Mucosa of gallbladder (tissue), 1 donor: ENCODE measurements at places on chromosomes 5 and 9.

- no peak for DNase-seq
These were observed 82.3 kb downstream of the CRB2 start for GRCh38 chr9:123438321-123438720.

- no peak for DNase-seq
These were observed 595.8 kb downstream of the PSAT1 start for GRCh38 chr9:78892769-78893168.

DNA sequence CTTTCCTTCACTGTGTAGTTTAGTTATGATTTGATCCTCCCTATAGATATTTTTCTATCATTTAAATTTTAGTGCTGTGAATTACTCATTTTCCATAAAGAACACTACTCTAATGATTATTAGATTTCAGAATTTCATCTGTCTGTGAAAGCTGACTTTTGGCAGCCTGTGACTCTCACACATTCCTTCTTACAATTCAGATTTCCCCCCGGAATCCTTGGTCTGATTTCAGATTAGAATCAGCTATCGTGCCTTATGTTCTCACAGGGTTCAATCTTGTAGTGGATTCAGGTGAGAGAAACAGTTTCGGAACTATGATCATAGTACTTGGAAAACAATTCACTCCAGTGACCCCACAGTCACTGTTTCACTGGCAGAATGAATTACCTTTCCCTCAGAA, 26.2 kb downstream of the ZNF474 start:
- DNase-seq, result no peak

DNA sequence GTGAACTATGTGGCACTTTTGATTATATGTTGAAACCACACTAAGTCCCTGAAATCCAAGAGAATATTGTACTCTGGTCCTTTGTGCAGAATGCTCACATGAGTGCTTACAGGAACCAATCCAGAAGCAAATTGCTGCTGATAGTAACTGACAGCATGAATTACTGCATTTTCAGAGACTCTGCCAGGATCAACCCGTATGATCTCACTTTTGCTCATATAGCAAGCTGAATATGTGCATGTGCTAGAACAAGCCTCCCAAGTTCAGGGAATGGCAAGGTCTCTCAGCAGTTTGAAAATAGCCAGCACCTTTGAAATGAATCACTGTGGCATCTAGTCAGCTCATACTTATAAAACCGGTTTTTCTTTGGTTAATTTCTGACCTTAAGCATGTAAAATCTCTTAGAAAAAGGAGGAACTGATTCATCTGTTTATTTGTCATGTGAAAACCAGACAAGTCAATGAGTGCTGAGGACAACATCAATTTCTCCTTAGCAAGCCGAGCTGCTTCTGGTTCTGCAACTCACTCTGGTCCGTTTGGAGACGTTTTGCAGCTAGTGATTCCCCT, 215.7 kb upstream of the ELL2 start:
- no peak for DNase-seq

DNA sequence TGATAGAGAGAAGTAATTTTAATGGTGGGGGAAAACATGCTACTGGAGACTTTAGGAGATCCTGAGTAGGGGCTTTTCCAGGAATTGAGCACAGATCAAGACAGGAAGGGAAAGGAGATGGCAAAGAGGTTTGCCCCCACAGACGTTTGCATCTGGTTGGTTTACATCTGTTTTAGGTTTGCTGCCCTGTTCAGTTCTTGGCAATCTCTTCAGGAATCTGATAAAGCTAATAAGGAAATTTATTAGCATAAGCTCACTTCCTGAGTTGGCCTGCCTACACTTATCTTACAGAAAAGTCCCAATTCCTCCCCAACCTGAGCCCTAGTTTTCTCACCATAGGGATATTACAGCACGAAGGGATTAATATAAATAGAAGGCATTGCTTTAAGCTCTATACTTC, 3.4 kb upstream of the CFAP95 start:
- DNase-seq, result no peak

DNA sequence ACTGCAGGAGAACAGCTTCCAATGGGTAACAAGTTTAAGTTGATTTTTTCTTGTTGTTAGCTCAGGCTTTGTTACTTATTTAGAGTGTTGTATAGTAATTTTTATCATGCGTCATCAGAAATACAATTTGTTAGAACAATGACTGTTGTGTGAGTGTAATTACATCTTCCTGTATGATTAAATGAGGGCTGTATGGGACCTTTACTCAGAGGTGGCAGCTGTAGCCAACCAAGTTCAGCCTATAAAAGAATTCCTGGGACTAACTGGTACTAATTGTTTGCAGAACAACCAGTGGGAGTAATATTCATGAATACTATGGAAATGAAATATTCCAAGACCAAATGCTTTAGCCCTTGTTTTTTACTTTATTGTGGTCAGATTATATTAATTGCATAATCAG, 30.8 kb upstream of the TJP2 start:
- DNase-seq, result no peak

DNA sequence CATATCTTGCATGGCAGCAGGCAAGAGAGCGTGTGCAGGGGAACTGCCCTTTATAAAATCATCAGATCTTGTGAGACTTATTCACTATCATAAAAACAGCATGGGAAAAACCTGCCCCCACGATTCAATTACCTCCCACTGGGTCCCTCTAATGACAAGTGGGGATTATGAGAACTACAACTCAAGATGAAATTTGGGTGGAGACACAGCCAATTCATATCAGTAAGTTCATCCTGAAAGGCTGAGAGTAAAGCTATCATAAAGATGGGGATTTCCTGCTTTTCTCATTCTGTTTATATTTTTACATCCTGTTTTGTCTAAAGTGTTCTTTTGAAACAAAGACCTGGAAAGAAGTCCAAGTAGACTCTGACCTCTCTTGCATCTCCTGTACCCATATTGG, 28.9 kb upstream of the IL33 start:
- DNase-seq, result no peak

DNA sequence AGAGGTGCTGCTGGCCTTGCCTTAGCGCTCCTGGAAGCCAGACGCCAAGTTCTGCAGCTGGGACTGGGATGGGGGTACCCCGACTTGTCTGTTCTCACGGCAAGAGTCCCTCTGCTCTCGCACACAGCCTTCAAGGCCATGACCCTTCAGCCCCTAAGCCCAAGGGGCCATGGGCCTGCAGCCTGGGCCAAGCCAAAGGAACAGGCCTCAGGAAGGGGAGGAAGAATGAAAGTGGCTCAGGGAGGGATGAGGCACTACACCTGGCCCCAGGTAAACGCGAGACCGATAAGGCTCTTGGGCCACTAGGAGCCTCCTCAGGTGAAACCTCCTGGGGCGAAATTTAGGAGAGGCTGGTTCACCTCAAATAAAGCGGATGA, 3.9 kb downstream of the EBF1 start:
- no peak for DNase-seq

- DNase-seq, result no peak
These were observed 657 bp downstream of the MAT2B start for GRCh38 chr5:163506095-163506457.

GRCh38 chr5:106545325-106545724, 1125.4 kb downstream of the EFNA5 start:
- DNase-seq, result no peak

GRCh38 chr5:157080286-157080685, 21.4 kb upstream of the HAVCR1 start:
- DNase-seq, result no peak

- DNase-seq, result no peak
These were observed 41.2 kb upstream of the SPRY4 start for GRCh38 chr5:142366007-142366406.

- no peak for DNase-seq
These were observed 2.3 kb downstream of the RALGPS1 start for GRCh38 chr9:126916909-126917308.

DNA sequence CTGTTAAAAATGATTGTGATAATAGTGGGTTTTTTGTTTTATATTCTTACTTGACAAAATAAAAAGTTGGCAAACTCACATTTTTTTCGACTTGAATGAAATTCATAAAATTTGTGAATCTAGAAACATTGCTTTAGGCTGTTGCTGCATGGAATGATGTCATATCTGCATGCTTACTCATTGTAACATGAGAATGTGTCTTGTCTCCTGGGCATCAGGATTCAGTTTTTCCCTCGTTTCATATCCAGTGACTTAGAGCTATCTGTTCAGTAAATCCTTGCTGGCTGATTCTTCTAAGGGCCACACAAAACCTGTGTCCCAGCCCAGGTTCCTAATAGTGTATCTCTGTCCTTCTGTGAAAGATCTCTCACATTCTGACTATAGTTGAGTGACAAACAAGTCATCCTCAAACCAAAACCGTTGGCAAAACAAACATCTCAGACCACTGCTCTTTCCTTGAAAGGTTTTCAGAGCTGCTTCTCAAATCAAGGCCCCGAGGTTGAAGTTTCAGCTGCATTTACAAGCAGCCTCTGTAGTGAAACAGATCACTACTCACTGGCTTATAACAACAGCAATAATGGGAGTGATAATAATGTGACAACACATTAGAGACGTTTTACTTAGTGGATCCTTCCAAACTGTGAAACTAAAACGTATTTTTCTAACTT, 95.0 kb downstream of the NPR3 start:
- DNase-seq, result no peak

- no peak for DNase-seq
These were observed 14.0 kb downstream of the MAP3K1 start for GRCh38 chr5:56829137-56829908.

DNA sequence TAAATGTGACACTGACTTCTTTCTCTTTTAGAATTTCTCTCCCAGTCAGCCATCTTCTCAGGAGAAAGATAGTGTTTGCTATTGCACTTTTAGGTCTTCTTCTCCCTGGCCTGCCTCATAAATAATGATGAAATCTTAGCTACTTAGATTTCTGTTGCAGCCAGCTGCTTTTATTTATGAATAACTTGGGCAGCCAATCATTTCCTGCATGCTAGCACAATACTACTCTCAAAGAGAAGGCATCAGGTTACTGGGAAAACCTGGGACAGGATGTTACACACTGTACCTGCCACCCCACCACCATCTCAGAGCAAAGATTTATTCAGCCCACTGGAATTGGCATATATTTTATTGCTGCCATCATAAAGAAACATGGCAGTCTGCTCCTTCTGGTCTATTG, 266.6 kb downstream of the PRELID2 start:
- DNase-seq, result no peak

- DNase-seq, result no peak
These were observed 170.6 kb upstream of the RFX3 start for GRCh38 chr9:3696368-3696767.

DNA sequence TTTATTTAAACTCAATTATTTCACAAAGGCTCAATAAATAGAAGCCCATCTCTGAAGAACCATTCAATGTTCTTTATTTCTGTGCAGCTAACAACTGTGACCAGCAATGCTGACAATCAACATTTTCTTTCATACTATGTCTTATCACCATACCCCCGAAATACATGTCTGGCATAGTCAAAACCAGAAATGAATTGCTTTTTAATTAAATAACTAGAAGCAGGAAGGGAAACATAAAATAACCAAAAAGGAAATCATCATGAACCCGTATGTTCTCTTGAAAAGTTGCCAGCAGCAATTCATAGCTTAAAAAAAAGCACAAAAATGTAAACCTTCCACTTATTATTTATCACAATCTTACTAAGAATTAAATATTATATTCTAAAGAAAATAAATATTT, 212.4 kb downstream of the TMEM232 start:
- DNase-seq, result no peak

DNA sequence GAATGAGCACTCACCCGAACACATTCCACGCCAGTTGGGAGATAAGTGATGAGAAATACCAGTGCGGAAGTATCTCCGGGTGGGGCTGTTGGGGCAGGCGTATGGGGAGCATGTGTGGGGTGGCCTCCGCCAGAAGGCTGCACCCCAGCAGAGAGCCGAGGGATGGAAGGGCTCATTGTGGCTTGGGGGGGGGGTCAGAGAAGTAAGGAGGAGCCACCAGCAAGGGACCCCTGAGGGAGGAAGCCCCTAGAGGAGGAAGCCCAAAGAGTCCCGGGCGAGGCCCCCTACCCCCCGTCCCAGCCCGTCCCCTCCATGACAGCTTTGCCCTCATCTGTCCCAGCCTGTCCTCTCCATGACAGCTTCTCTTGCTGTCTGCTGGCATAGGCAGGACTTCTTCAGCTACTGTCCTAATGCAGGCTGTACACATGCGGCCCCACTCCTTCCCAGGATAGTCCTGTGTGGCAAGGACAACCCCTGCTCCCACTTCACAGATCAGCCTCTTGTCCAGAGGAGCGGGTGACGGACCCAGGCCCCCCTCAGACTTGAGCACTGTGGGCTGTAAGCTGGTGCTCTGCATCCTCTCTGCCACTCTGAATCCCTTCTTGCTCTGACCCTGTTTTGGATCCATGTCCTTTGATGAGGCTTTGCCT, 239.6 kb downstream of the CACNA1B start:
- DNase-seq, result no peak

- no peak for DNase-seq
These were observed 40.4 kb upstream of the SMU1 start for GRCh38 chr9:33116860-33117259.

- no peak for DNase-seq
These were observed 65.3 kb downstream of the ICE1 start for GRCh38 chr5:5487585-5488360.

GRCh38 chr5:71782771-71783770, 64.0 kb downstream of the CARTPT start:
- DNase-seq, result peak; percentile 83

GRCh38 chr9:20256284-20256948, 365.9 kb downstream of the MLLT3 start:
- DNase-seq, result no peak

GRCh38 chr9:72440378-72440777, 75.4 kb upstream of the ZFAND5 start:
- no peak for DNase-seq

GRCh38 chr5:160628619-160628968, 206.9 kb downstream of the PTTG1 start:
- no peak for DNase-seq

- DNase-seq, result no peak
These were observed 1.7 kb upstream of the RXRA start for GRCh38 chr9:134324359-134325095.

DNA sequence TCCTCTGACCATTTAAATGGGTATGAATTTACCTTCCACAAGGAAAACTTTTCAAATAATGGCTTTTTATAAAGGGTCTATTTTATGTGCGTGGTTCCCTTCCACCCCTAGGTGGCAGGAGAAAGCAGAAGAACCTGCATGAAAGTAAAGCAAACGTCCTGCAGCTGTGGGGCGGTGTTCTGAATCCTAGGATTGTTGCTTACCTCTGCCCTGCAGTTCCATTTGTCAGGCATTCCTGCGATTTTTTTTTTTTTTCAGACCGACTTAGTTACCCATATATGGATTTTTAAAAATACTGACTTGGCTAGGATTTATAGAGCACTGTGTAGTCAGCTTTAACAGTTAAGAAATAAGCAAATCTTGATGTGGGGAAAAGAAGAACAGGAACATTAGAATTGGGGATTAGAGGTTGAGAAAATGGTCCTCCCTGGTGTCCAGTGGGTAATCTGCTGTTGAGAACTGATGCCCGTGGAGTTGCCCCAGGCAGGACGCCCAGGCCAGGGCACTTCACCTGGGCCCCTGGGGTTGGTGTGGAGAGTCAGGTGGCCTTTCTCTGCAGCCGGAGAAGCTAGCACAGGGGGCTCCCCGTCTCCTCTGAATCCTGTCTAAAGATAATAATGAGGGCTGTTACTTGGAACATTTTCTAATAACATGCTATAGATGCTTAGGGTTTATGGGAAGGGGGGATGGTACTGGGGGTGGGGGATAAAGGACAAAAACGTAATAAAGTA, 30.4 kb upstream of the LTC4S start:
- peak; percentile 76 for DNase-seq
